ENCODE measurements at places on chromosomes 11 and 22.

DNA sequence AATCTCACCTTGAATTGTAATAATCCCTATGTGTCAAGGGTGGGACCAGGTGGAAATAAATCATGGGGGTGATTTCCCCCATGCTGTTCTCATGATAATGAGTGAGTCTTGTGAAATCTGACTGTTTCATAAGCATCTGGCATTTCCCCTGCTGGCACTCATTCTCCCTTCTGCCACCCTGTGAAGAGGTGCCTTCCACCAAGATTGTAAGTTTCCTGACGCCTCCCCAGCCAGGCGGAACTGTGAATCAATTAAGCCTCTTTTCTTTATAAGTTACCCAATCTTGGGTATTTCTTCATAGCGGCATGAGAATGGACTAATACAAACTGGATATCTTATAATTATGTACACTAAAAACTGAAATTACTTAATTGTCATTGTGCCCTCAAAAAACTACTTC, 189.2 kb upstream of the API5 start:
- no peak for DNase-seq

DNA sequence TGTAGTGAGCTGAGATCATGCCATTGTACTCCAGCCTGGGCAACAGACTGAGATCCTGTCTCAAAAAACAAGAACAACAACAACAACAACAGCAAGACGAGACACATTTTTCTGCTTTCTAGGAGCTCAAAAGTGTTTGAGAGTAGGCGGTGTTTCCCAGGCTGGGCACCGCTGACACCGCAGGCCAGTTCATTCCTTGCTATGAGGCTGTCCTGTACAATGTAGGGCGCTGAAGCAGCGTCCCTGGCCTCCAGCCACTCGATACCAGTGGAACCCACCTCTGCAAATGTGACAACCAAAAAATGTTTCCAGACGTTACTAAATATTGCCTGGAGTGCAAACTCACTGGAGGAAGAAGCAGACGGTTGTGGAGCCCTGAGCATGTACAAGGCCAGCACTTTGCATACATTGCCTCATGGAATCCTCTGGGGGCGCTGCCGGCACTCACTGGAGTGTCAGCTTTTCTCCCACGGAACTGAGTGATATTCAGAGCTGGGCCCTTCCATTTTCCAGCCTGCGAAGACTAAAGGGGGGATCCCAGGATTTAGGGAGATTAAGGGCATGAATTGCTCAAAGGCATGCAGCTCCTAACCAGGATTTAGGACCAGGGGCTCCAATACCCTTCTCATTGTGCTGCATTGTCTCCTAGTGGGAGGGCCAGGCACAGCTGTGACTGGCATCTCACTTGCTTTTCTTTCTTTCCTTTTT, 5.8 kb upstream of the MIEF1 start:
- peak; percentile 74 for DNase-seq

- no peak for DNase-seq
Measured at GRCh38 chr11:22512457-22512856, 113.2 kb downstream of the FANCF start.

GRCh38 chr11:95092549-95093324, 3.1 kb downstream of the ENDOD1 start:
- no peak for DNase-seq

DNA sequence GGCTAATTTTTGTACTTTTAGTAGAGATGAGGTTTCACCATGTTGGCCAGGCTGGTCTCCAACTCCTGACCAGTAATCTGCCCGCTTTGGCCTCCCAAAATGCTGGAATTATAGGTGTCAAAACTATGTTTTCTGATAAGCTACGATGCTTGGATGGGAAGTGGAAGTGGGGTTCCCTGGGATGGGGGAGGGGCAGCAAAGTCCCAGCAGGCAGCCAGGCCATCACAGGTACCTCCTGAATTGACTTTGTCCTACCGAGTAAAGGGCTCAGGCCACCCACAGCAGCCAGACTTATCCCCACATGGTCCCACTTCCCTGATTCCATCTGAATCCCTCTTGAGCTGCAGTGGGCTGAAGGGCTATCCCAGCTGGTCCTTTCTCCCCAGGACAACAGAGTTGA, 6.9 kb downstream of the FTH1 start:
- DNase-seq: no peak

- DNase-seq: no peak
Measured at GRCh38 chr11:28900427-28900826, 792.2 kb downstream of the METTL15 start.

DNA sequence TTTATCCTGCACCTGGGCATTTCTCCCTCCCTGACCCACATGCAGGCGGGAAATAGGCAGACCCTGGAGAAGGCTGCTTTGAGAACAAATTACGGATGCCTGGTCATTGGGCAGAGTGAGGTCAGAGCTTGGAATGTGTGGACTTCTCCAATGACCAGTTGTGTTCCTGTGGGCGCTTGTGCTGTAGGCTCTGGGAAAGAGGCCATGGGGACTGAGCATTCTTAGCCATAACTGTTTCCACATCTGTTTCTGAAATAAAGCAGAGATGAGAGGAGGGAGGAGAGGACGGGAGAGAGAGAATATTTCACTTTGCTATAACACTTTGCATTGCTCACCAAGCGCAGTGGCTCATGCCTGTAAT, 11.2 kb upstream of the TMEM184B start:
- DNase-seq: no peak

GRCh38 chr11:14007566-14007965, 45.0 kb downstream of the SPON1 start:
- DNase-seq: no peak

DNA sequence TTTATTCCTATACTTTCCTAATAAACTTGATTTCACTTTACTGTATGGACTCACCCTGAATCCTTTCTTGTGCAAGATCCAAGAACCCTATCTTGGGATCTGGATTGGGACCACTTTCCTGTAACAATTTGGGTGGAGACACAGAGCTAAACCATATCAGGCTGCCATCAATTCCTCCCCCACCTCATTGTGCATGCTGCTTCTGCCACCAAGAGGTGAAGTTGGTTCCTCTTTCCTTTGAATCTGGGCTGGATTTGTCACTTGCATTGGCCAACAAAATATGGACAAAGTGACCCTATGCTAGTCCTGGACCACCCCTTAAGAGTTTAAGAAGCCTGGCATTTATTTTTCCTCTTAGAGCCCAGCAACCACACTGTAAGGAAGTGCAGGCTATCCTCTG, 39.4 kb upstream of the CEP295 start:
- no peak for DNase-seq

- no peak for DNase-seq
Measured at GRCh38 chr11:2148595-2148994, 9.4 kb upstream of the IGF2 start.

GRCh38 chr11:127117231-127117739, 116.7 kb upstream of the KIRREL3 start:
- no peak for DNase-seq

- DNase-seq: no peak
Measured at GRCh38 chr11:124578761-124579160, 9.0 kb downstream of the OR8A1 start.

GRCh38 chr11:91730057-91730456, 494.6 kb upstream of the FAT3 start:
- DNase-seq: no peak

DNA sequence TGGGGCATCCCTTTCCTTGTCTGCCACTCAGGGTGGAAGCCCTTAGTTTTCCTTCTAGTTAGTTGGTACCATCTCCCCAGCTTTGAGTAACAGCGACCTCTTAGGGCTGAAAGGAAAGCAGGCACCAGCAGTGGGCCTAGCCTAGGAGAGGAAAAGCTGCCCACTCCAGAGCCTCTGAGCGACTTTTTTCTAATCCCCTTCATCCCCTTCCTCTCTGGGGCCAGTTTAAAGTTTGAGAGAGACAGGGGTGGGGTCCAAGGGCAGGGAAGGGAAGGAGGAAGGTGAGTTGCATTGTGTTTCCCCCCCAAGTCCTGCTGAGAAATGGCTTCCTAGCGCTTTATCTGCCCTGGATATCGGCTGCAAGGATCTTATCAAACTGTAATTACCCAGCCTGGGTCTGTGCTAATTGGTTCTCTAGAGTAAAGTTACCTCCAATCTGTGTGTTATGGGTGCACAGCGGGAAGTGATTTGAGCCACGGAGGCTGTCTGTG, 573.9 kb upstream of the CADM1 start:
- peak; percentile 84 for DNase-seq

GRCh38 chr11:116500026-116500946, 272.5 kb downstream of the BUD13 start:
- no peak for DNase-seq

GRCh38 chr11:75479597-75480145, 46.1 kb downstream of the GDPD5 start:
- DNase-seq: peak; percentile 76

GRCh38 chr11:7495882-7496551, 10.7 kb downstream of the OLFML1 start:
- DNase-seq: no peak

DNA sequence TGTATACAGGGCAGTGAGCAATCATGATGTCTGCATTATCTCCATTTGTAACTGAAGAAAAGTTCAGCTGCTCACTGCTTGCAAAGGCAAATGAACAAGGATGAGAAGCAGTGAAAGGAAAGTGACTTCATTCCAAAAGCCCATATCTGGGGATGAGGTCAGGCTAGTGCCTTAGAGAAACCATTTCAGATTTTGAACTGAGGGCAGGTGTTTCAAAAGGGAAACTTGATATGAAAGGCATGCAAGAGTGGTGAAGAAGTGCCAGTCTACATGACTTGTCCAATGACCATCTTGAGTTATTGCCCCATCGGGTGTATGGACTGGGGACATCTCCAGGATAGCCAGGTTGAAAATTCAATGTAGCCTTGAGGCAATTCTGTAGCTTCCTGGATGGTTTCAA, 7.3 kb upstream of the APOL4 start:
- no peak for DNase-seq

DNA sequence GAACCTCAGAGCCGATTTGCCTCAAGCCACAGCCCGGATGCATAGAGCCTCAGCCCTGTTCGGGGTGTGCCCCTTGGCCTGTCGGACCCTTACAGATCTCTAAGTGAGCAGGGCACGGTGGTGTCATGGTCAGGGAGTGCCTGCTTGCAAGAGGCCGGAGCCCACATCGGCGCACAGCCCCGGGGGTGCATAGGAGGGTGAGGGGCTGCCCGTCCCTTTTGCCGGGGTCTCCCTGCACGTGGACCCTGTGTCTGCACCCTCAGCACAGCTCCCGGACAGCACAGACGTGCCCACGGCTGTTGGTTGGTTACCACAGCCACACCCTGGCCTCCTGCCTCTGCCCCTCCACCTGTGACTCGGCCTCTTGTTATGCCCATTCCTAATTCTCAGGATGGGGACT, 6.5 kb downstream of the RAB36 start:
- no peak for DNase-seq
